Neural cell (in vitro differentiated cells): ENCODE measurements at places on chromosomes 1 and 21. TPM values are rescaled to one million over a fixed set of nuclear protein-coding genes. Genes with fewer than 3 reads are reported as not detected.

NCAM2 gene
- polyA plus RNA-seq, result 7.9 and 9.8 TPM in 2 replicates

KCNH1 gene
- polyA plus RNA-seq, result 2.3 and 3.9 TPM in 2 replicates

GNL2 gene
- polyA plus RNA-seq, result 31.6 and 31.7 TPM in 2 replicates

S100A12 gene
- not detected in 2 replicates for polyA plus RNA-seq

LRRC3 gene
- polyA plus RNA-seq, result 3.8 and 5.0 TPM in 2 replicates

CAPN8 gene
- polyA plus RNA-seq, result not detected in 2 replicates

PPT1 gene
- polyA plus RNA-seq, result 58.1 and 64.6 TPM in 2 replicates

KRTAP7-1 gene
- polyA plus RNA-seq, result not detected in 2 replicates

DNAJC16 gene
- polyA plus RNA-seq, result 10.9 and 16.7 TPM in 2 replicates

CNKSR1 gene
- polyA plus RNA-seq, result 2.2 and 7.8 TPM in 2 replicates

DMBX1 gene
- polyA plus RNA-seq, result 0.28 TPM in 1 of 2 replicates, not detected in the other

RASAL2 gene
- 73.0 and 73.3 TPM in 2 replicates for polyA plus RNA-seq

CLCA2 gene
- polyA plus RNA-seq, result not detected in 2 replicates

AGTRAP gene
- polyA plus RNA-seq, result 4.4 and 5.7 TPM in 2 replicates

OLFML2B gene
- 0.68 and 0.78 TPM in 2 replicates for polyA plus RNA-seq

UBXN10 gene
- 0.64 and 0.82 TPM in 2 replicates for polyA plus RNA-seq

GPX7 gene
- polyA plus RNA-seq, result 1.3 and 1.8 TPM in 2 replicates

ATP1A4 gene
- not detected in 2 replicates for polyA plus RNA-seq

AMY1C gene
- polyA plus RNA-seq, result not detected in 2 replicates

NUP210L gene
- 0.09 TPM in 1 of 2 replicates, not detected in the other for polyA plus RNA-seq

CDCA8 gene
- 0.72 and 1.0 TPM in 2 replicates for polyA plus RNA-seq

SLC1A7 gene
- polyA plus RNA-seq, result not detected in 2 replicates

CNTN2 gene
- polyA plus RNA-seq, result 3.2 and 5.0 TPM in 2 replicates

GOLPH3L gene
- polyA plus RNA-seq, result 4.4 and 7.0 TPM in 2 replicates

S100A2 gene
- polyA plus RNA-seq, result not detected in 2 replicates

KIF26B gene
- polyA plus RNA-seq, result 6.3 and 7.2 TPM in 2 replicates
